ENCODE measurements at places on chromosomes 1 and 21.

DNA sequence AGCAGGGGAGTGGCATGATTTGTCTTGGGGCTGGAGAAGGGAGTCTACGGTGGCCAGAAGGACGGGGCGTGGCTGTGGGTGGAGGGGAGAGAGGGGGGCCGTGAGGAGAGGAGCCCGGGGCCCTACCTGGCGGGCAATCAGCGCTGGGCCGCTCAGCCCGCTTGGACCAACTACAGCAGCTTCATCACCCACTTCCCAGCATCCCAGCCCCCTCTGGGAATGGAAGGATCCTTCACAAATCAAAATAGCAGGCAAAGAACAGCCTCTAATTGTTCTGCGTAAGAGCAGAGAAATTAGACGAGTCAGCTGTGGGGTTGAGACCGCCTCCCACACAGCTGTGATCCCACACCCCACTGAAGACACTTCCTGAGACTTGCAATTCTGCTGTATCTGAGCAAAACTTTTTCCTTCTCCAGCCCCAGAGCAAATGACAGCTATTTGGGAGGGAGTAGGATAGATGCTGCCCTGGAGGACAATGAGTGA is 43.5 kb downstream of the OPRD1 start:
- no peak for DNase-seq

- DNase-seq, result no peak
Measured at GRCh38 chr1:25991937-25992688, 5.8 kb downstream of the PAFAH2 start.

DNA sequence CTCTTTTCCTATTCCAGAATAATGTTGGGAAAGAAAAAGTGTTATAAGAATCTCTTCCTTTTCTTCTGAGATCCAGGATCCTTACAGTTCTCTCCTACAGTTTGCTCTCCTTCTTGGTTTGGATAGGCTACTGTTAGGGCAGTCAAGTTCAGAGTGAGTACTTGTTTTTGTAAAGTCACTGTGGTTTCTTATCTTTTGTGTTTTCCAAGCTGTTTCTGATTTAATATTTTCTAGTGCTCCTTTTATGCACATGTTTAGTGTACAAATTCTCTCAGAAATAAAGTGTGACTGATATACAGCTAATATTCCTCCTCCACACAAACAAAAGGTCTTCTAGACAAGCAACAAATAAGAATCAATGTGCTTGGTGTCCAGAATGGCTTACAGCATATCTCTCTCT is 107.7 kb downstream of the BACH1 start:
- DNase-seq, result no peak

DNA sequence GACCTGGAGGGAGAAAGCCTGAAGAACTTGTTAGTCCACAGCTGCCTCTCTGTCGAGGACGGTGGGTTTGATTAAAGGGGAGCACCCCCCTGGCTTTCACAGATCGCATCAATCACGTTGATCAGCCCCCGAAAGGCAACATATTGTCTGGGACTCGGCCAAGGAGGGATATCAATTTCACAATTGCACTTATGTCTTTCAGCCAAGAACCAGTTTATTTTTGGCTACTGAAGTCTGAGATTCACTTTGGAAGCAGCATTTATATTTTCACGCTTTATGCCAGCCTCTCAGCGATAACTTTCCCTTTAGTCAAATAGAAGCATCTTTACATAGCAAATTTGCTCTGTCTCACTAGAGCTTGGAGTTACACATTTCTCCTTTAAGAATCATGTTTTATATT is 253.2 kb upstream of the RRP15 start:
- DNase-seq, result peak; percentile 71

DNA sequence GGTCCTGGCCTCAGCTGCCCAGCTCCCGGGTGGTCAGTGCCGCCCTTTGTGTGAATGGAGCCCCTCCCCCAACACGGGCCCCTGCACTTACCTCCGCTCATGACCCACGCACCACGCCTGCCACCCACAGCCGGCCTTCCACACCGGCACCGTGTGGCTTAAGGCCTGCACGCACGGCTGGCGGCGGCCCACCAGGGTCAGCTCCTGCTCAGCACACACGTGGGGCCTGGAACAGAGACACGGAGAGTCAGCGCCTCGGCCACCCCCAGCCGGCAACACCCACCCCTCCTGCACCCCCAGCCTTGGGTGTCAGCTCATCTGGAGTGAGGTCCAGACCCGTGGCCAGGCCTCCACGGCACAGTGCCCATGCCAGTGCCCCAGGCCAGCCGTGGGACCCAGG is 8.9 kb downstream of the MEGF6 start:
- no peak for DNase-seq

DNA sequence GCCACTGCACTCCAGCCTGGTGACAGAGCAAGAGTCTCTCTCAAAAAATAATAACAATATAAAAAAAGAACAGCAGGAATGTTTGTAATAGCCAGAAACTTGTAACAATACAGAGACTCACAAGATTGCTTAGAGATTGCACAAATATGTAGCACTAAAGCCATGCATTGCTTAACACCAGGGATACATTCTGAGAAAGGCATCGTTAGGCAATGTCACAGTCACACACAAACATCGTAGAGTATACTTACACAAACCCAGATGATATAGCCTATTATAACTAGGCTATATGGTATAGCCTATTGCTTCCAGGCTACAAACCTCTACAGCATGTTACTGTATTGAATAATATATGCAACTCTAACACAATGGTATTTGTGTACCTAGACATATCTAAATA is 45.3 kb downstream of the GPATCH2 start:
- no peak for DNase-seq

DNA sequence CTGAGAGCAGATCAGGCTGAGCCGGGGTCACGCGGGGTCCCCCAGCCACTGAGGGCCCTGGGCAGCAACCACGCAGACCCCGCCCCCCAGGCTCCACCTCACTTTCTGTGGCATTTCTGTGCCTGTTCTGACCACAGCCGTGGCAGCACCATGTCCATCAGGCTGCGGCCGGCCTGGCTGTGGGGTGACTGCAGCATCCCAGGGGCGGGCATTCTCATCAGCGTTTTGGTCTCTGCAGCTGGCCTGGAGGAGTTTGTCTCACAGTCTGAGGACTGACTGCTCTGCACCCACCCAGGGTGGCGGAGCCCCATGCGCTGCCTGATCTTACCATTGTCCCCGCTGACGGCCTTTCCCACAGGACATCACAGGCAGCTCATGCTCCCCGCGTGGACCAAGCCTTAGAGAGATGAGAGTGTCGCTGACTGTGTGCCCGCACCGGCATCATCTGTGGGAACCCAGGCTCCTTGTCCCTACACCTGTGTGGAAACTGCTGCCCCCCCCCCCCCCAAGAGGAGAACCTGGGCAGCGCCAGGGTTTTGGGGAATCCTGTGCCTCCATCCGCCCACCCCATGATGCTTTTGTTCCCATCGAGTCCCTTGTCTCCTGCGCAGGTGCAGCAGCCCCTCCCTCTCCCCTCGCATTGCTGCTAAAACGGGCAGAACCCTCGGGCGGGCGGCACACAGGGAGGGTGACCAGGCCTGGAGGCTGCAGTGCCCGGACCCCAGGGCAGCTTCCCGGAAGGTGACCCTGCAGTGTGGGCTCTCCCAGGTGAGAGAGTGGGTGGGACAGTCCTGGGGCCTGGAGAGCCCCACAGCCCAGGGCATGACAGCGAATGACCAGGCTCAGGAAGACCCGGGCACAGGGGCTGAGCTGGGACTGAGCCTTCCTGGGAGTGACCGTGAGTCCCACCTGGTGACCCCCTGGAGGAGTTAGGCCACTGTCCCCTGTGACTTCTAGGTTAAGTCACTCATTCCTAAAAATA is 1.8 kb downstream of the KRTAP10-1 start:
- no peak for DNase-seq

DNA sequence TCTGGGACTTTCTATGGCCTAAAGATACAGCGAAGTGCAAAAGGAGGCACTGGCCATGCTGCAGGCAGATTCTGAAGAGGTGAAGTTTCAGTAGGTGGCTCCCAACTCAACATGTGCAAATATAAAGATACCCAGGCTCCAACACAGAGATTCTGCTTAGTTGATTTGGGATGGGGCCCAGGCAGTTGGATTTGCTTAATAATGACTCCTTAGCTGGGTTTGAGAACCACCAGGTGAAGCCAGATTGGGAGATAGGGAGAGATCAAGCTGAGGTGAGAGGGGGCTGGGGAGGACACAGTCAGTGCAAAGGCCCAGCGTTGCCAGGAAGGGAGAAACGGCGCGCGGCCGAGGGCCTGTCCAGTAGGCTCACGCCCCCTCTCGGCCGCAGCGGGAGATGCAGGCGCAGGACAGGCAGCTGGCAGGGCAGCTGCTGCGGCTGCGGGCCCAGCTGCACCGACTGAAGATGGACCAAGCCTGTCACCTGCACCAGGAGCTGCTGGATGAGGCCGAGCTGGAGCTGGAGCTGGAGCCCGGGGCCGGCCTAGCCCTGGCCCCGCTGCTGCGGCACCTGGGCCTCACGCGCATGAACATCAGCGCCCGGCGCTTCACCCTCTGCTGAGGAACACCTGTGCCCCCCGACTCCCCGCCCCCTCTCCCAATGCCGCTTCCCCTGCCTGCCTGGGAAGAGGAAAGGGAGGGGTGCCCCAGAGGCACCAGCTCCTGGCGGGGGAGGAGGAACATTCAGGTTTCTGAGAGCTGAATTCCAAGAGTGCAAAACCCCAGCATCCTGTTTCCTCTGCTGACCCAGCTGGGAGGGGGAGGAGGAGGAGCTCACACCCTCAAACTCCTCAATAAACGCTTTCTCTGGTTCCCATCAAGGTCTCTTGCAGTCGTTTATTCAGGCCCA is 1.2 kb downstream of the FAM167B start:
- DNase-seq, result peak; percentile 21

DNA sequence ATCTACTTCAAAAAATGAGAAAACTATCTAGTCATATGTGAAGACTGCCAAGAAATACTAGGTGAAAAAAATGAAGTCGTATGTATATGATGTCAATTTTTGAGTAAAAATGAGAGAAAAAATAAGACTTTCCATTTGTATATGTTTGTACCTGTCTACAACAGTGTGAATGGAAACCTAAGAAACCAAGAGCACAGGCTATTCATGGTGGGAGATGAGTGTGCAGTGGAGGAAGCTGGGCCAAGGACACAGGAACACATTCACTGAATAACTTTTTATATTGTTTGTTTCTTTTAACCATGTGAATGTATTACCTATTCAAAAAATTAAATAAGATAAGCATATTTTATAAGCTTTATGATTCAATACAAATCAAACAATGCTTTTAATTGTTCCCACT is 67.0 kb downstream of the ERO1B start:
- no peak for DNase-seq

DNA sequence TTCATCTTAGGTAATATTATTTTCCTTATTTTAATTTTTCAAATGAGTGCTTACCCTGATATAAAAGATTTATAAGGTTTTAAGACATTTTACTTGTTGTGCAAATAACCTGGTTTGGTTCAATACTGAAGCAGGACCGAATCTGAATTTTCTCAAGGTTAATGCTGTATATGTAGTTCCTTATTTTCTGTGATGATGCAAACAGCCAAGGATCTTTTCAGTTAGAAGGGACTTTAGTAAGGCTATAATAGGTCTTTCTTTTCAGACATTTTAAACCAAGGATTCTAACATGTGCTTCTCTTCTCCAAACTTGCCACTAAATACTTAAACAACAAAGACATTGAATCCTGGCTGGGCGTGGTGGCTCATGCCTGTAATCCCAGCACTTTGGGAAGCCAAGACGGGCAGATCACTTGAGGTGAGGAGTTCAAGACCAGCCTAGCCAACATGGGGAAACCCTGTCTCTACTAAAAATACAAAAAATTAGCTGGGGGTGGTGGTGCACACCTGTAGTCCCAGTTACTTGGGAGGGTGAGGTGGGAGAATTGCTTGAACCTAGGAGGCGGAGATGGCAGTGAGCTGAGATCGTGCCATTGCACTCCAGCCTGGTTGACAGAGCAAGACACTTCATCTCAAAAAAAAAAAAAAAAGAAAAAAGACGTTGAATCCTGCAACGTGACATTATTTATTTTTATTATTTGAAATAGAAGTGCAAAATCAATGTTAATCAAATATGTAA is 3.2 kb upstream of the ARPC5 start:
- DNase-seq, result no peak

All from NCI-H1694 (cell line).